Activated CD4-positive, CD25-positive, alpha-beta regulatory T cell treated with anti-CD3 and anti-CD28 coated beads, Interleukin-2, amount 50 U/mL, for 72 hours (primary cell): ENCODE measurements at places on chromosomes 2 and 18.

- no peak for DNase-seq
These were observed 77.0 kb downstream of the VSNL1 start for GRCh38 chr2:17617516-17617915.

DNA sequence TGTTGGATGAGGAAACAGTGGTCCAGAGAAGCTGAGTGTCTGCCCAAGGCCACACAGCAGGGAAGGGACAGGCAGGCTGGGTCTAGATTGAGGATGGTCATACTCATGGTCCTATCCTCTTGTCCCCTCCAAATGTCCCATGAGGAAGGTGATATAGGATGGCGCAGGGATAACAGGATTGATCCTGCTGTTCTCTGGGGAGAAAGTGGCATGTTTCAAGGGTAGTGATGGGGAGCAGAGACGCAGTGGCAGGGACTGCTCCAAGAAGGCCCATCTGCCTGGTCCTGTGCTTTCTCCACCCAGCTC, 24.6 kb downstream of the HS1BP3 start:
- no peak for DNase-seq

DNA sequence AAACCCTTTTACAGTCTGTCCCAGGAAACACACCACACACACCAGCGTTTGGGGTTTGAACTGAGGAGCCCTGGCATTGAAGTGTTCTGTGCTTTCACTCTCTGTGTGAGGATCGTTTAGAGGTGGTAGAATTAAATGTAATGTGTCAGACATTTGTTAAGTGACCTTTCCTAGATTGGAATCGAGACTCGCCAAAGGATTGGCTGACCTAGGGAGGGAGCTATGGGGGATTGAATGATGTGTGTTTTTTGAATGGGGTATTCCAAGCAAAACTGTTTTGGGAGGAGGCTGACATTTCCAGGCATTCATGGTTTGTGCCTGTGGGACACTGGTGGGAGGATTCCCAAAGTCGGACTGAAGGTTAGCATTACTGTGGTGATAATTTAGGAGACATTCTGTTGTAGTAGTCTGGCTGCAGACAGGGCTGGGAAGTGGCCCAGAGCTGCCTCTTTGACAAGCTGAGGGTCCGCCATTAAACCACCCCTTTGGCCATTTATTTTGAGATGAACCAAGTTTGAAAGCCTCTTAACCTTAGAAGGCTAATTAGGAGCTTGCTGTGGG, 1.7 kb downstream of the MYO1B start:
- no peak for DNase-seq

DNA sequence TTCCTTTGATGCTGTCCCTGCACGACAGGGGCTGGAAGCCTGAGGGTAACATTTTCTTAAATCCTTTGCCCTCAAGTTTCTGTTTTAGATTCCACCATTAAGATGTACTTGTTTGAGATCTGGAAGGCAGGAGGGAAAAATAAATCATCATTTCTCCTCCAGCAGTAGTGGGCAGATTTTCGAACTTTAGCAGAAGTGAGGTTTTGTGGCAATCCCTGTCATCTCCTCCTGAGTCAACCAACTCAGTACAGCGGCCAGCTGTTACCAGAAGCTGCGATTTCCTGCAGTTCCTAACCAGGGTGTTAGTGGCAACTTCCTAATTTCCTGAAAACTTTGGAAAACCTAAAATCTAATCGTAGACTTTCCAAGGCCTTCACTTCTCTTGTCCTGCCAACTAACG, 517.2 kb upstream of the ACVR2A start:
- DNase-seq, result no peak

GRCh38 chr2:167860082-167860481, 387.3 kb downstream of the STK39 start:
- DNase-seq, result no peak

DNA sequence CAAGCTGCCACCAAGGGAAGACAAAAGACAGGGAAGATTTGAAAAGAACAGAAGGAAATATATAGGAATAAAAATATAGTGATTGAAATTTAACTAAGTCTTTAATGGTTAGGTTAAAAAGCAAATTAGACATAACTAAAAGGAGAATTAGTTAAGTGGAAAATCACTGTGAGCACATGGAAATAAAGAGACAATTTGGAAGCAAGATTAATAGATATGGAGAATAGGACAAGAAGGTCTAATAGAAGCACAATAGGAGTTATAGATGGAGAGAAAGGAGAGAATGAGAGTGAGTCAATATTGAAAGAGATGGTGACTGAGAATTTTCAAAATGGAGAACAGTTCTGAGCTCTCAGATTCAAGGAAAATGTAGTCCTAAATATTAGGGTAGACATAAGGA, 176.9 kb downstream of the ASB1 start:
- DNase-seq, result no peak

- no peak for DNase-seq
These were observed 359.7 kb downstream of the MBD2 start for GRCh38 chr18:53864770-53865169.

DNA sequence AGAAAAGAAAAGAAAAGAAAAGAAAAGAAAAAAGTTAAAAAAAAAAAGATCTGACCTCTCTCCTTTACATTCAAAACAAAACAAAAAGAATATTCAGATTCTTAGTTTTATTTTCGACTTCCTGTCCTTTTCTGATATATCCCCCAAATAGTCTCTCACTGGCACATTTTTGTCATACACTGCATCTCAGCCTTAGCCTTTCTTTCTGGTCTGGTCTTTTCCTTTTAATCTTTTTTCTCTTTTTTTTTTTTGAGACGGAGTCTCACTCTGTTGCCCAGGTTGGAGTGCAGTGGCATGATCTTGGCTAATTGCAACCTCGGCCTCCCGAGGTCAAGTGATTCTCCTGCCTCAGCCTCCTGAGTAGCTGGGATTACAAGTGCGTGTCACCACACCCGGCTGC, 1.6 kb upstream of the RIOK3 start:
- no peak for DNase-seq

DNA sequence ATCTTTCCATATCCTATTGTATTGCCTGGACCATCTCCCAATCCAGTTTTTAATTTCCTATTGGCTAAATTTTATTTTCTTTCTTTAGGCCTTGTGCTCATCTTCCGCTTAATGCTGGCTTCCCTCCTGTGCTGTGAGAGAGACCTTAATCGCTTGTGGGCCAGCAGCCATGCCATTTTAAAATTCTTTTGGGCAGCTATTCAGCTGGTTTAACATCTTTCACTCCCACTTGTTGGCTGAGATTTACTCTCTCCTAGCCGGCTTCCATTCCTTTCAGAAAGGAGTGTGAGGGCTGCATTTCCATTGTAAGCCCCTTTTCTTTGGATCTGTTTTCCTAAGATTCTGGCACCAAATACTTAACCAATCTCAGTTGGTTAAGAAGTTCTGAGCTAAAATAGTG, 140.9 kb upstream of the RASGRP3 start:
- DNase-seq, result no peak

- no peak for DNase-seq
These were observed 304.7 kb upstream of the SYT4 start for GRCh38 chr18:43581936-43582519.

DNA sequence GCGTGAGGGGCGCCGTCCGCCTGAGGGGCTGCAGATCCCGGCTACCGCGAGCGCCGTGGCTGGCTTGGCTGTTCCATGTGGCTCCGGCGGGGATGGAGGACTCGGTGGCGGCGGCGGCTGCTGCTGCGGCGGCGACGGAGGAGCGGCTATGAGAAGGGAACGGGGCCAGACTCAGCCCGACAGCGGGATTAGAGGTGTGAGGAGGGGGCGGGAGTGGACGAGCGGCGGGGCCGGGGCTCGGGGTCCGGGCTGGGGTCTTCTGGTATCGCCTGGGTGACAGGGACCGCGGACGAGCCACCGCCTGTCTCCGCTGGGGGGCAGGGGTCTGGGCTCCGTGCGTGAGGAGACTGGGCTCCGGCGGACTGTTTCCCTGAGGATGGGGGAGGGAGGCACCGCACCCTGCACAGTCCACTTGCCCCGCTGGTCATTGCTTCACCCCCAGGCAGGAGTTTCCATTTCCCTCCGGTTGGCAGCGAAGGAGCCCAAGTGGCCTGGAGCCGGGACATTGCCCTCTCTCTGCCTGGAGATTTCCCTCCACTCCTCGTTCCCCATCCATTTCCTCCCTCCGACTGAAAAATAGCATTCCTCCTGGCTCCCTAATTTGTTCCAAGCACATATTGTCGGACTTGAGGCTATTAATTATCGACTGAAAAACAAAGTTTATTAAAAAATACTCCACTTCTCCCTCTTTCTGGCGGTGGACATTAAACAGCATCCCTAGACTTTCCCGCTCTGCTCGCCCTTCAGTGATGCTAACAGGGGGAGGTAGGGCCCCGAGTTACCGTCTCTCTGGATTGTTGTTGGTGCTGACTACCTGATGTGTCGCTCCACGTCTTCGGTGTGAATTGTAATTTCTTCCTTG, 577 bp downstream of the EHBP1 start:
- DNase-seq, result no peak
